ENCODE measurements at places on chromosomes 11 and 22. TPM values are rescaled to one million over a fixed set of nuclear protein-coding genes. Genes with fewer than 3 reads are reported as not detected.

- DNase-seq: no peak
These were observed 63.7 kb upstream of the NNMT start for GRCh38 chr11:114232400-114233059.

DNA sequence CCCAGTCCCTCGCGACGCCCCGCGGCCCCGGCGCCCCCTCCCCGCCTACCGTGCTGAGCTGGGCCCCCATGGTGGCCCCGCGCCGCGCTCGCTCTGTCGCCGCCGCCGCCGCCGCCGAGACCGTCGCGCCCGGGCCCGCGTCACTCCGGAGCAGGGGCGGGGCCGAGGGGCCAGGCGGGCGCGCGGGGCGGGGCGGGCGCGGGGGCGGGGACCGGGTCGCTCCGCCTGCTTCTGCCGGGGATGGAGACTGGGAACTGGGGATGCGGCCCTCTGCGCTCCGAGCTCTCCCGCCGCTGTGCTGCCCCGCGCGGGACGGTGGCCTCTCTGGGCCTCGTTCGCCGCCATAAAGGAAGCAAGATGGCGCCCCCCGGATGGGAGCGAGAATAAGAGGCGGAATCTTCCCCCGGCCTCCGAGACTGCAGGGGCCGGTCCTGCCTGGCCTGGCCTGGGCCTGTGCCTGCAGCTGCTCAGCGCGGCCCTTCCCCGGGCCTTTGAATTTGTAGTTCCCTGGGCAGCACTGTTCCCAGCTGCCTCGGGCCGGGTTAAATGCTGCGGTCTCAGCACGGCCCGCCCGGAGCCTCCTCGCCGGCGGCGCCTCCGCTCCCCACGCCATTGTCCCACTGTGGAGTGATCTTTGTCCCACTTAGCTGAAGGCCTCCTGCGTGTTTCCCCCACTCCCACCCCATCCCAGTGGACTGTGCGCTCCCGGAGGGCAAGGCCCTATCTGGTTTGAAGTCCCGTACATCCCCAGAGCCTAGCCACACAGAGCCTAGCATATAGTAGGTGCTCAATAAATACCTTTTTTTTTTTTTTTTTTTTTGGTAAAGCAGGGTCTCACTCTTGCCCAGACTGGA is at the start of gene CYB5R3:
TSS of gene CYB5R3 (minus strand) at position 147 of the 854 bp plus-strand sequence. CDS start at position 70, 77 bp downstream.
- peak; percentile 90 for DNase-seq

DNA sequence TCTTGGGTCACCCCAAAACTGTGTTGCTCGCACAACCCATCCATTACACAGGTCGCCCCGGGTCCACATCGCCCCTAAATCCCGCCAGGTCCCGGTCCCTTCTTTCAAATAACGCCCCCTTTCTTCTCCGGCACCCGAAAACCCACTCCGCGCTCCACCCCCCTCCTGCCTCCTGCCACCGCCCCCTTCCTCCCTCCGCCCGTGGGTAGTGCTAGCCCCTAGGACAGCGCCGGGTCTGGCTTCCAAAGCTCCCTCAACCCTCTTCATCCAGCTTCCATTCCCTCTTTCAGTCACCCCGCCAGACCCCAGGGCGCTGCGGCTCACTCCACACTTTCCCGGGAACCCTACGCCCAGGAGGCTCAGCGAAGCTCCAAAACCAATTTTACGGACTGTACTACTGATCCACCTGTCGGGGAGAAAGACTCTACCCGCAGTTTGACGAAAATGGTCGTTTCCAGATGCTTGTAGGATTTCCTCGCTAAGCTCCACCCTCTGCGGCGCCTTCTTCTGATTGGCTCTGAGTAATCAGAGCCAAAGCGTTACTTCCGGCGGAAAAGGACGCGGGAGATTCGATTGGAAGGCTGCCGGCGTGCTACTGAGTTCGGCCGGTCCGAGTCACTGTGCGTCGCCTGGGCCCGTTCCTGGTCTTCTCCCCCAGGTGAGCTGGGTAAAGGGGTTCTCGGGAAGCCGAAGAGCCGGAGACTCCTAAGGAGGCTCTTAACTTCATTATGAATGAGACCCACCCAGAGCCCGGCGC is at the start of gene DDIAS:
TSS of gene DDIAS (plus strand) at position 572 of the 757 bp plus-strand sequence. CDS start 13,003 bp downstream, outside the sequence.
- peak; percentile 98 for DNase-seq

DNA sequence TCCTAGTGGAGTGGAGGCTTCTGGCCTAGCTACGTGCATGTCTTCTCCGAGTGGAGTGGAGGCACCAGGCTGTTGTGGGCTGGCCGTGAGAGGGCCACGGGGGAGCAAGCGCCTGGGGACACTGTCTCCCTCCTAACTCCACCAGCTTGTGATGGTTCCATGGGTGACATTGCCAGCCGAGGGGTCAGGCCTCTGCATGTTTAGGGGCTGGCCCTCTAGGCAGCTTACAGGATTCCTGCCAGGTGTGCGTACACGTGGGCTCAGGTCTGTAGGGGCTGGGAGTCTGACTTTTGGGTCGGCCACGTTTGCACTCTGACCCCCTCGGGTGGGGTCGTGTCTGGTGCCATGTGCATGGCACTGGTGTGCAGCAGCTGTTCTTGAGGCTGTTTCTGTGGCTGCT is 31.6 kb downstream of the TBC1D22A start:
- no peak for DNase-seq

GRCh38 chr22:37074537-37074936 is 23.0 kb downstream of the KCTD17 start:
- no peak for DNase-seq

GRCh38 chr11:74009675-74010305 is 905 bp upstream of the UCP3 start:
- no peak for DNase-seq

- DNase-seq: no peak
These were observed 239.7 kb downstream of the CTTN start for GRCh38 chr11:70637949-70638583.

- peak; percentile 92 for DNase-seq
These were observed 929 bp upstream of the SLC35E4 start for GRCh38 chr22:30634471-30635233.

- DNase-seq: no peak
These were observed 48.5 kb downstream of the WT1 start for GRCh38 chr11:32386770-32387377.

DNA sequence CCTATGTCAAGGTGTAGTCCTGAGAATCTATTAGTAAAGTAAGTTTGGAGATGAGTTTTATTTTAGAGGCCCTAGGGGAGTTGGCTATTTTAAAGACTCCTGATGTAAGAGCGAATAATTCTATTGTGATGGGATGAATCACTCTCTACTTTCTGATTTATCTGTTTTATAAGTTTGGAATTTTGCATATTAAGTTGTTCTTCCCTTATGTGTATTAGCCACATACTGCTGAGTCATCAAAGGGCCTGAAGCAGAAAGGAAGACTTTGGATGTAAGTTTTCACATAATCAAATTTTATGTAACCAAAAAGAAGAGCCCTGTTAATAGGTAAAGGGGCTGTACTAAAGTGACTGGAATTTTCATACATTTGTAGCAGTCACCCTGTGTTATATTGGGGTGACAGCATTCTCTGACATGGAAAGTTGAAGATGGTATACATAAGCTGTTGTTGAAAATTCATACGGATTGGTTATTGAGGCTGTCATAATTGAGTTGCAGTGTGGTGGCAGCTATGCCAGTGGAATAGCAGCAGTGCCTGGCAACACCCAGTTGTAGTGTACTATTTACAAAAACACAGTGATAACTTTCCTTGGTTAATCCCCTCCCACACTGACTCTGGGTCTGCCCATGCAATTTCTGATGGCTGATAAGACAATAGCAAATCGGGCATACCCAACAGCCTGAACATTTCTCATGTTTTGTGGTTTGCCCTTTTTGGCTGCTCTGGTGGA is 90.6 kb upstream of the NTM start:
- no peak for DNase-seq

DNA sequence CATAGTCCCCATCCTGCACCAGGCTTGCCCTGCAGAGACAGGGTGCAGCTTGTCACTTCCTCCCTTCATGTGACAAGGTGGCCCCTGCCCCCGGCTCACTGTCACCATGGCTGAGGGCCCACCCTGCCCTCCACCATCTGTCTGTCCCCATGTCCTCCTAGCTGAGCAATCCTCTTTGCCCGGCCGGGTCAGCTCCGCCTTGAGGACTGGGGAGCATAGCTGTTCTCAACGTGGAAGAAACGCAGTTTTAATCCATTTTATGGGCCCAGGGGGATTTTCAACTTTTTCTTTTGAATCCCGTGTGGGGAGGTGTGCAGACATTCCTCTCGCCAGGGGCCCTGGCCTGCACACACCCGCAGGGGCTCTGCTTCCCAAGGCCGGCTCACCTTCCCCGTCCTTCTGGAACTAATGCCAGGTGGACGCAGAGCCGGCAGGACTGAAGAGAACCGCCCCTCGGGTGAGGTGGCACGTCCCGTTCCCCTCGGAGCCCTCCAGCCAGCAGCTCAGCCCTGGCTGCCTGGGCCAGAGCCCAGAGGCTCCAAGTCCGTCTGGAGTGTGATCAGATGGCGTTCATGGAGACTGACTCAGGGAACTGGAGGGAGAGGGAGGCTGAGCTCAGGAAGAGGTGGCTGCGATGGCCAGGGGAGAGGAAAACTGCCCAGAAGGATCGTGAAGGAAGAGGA is 1108.7 kb downstream of the BRD1 start:
- DNase-seq: no peak

DNA sequence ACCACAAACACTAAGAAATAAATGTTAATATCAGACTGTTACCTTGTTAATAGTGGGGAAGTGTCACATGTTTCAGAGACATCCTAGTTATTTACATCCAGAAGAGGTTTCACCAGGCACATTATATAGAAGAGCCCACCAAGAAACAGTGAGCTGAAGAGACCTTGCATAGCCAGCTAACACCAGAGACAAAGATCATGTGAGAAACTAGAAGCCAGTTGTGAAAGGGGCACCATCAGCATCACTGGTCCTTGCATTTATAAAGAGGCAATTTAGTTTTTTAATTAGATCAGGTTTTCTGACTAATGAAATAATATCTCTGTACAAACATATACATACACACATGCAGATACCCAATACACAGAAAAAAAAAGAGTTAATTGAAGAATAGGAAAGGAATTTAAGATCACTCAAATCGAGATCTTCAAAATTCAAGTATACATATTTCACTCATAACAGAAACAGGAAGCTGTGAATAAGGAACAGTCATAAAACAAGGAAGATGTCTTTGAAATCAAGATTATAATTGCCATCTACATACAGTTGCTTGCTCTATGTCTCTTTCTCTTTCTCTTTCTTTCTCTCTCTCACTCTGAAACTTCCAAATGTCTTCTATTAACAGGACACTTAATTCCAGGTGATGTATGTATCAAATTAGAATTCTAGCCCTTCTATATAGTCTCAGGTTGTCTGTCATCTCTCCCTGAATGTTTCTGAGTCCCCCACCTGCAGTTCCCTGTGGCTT is 348.7 kb downstream of the ETS1 start:
- no peak for DNase-seq

GRCh38 chr11:66561178-66561974 is 7.0 kb downstream of the CTSF start:
- no peak for DNase-seq

GRCh38 chr11:112655371-112655770 is 305.8 kb upstream of the NCAM1 start:
- peak; percentile 63 for DNase-seq

GRCh38 chr11:130301002-130301401 is 13.7 kb downstream of the ZBTB44 start:
- no peak for DNase-seq

DNA sequence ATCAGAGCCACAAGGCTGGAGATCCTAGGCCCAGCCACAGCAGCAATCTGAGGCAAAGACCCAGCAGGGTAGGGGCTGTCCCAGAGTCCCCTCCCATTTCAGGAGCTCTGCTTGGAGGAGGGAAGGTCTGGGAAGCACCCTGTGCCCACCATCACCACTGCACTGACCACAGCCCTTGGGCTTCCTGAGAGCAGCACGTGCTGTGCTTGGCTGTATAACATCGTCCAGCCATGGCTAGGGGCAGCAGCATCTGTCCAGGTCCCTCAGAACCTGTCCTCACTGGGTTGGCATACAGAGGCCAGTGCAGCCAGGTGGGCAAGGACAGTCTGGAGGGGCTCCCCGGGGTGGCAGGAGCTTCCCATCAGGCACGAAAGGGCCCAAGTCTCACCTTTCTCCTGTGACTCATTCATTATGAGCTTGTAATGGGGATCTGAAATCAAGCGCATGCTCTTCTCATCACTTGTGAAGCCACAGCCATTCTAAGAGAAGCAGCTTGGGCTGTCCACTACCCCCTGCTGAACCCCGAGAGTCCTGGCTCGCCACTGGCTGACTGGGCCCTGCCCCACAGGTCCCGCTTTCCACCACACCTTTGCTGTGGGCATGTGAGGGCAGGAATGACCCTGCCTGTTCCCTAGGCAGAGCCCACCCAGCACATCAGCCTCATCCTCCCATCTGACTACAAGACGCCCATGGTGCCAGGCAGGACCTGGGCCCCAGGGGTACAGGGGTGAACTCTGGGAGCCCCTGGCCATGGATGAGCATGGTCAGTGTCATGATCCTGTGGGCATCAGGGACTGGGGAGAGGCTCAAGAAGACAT is 83.3 kb downstream of the MED15 start:
- no peak for DNase-seq

DNA sequence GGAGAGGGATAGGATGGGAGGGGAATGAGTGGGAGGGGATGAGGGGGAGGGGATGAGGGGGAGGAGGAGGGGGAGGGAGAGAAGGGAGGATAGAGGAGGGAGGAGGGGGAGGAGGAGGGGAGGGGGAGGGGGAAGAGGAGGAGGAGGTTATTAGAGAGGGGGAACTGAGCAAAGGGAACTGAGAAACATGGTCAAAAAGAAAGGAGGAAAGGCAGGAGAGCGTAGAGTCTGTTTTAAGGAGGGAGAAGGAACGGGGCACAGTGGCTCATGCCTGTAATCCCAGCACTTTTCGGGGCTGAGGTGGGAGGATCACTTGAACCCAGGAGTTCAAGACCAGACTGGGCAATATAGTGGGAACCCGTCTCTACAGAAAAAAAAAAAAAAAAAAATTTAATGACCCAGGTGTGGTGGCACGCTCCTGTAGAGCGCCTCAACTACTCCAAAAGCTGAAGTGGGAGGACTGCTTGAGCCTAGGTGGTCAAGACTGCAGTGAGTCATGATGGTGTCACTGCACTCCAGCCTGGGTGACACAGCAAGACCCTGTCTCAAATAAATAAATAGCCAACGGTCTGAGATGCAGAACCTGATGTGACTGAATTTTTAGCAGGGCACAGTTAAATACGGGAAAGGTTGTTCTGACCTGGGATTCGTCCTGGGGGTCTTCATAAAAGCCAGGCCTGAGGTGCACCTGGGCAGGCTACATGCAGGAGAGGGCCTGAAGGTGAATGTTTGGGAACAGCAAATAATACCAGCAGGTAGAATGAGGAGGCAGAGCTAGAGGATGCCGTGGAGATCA is 4.0 kb downstream of the B3GNT6 start:
- DNase-seq: no peak

- DNase-seq: no peak
These were observed 130.8 kb upstream of the SPON1 start for GRCh38 chr11:13831696-13832095.

DNA sequence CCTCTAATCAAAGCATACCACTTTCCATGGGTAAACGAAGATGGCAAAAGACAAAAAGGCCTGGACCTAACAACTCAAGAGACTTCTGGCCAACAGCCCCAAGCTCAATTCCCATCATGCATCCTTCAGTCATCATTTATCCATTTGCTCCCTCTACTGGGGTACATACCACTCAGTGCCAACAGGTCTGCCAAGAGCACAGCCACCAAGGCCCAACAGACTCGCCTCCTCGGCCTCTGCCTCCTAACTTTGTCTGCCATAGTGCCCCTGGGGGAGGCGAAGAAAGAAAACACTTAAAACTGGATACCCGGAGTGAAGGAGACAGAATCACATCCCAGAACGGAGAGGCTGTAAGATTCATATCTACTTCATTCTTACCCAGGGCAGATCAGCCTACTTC is 1.1 kb downstream of the HYOU1 start:
- no peak for DNase-seq

The SLN gene
- total RNA-seq: 0.58 TPM

The GGTLC3 gene
- not detected for total RNA-seq

The IRAG1 gene
- 15.4 TPM for total RNA-seq

The C11orf21 gene
- 0.35 TPM for total RNA-seq

The SLC29A2 gene
- total RNA-seq: 10.3 TPM

The LSP1 gene
- total RNA-seq: 18.5 TPM

The PRCP gene
- total RNA-seq: 29.6 TPM

The LAYN gene
- total RNA-seq: 0.90 TPM

Data from mucosa of descending colon (tissue), 3 donors.